ENCODE measurements at places on chromosomes 7 and 10.

DNA sequence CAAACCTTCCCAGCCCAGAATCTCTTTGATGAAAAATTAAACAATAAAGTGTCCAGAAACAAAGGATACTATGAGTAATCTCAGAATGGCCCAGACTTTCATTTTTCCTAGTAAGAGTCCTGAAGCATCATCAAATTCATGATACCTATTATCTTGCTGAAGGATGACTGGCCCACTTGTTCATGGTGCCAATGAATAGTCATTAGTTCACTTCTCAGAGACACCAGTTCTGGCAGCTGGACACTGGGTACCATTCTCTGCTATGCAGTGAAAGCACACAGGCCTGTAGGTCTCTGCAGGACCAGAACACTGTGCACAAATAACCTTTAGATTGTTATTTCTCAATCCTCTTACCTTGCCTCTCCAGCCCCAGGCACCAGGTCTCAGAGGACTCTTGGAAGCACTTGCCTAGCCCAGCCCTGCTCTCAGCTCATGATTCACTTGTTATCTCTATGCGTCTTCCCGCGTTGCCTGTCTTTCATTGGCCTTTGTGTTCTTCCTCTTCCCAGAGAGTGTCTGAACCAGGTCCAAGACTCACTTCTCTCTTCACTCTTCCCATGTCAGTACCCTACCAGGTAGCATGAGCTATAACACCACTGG, 98.1 kb upstream of the AGBL3 start:
- DNase-seq = no peak

DNA sequence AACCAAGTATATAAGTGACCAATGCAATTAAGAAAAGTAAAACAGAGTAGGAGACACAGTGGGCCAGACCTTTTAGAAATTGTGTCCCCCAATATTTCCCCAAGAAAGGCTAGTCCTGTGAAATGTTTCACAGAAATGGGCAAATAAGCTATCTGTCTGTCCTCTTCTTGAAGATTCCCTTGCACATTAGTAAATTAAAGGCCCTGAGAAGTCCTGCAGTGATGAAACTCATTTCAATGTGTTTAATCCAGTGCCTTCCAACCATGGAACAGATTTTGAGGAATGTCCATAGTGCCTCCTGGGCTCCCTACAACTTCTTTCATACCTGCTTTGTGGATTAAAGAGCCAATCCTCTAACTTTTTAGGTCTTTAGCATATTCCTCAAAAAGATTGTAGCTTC, 11.2 kb upstream of the EEPD1 start:
- no peak for DNase-seq

DNA sequence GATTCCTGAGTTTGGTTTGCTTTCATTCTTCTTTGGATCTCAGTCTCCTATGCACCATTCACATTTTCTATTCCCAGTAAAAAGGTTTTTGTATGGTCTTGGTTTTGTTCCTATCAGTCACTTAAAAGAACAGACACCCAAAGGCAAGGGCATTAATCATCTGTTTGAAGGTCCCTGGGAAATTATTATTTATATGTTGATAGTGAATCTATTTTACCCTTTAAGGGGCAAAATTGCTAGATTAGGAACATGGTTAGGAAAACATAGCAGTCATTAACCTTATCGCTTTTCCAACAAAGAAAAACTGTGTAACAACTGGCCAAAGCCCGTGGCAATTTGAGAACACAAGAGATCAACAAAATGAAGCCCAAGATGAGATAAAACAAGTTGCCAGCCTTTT, 1146.6 kb upstream of the C7orf33 start:
- DNase-seq = no peak

GRCh38 chr7:107220356-107220755, 51.6 kb downstream of the HBP1 start:
- DNase-seq = no peak

- DNase-seq = no peak
These were observed 47.8 kb upstream of the NKX2-3 start for GRCh38 chr10:99484626-99485581.

DNA sequence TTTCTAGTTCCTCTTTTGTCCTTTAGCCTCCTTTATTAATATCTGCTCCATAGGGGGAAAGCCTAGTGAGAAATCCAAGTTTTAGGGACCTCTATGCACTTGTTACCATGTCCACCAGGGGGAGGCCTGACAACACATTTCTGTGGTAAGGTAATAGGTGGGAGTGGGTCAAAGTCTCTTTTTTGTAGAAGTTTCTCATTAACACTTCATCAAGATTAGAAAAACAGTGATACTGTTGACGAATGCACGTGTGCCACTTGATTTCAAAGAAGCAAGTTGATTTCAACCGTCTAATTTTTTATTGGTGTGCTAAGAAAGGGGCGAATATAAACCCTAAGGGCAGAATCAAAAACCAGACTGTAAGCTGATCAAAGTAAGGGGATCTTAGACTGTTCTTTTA, 30.6 kb downstream of the CISD1 start:
- peak; percentile 22 for DNase-seq

DNA sequence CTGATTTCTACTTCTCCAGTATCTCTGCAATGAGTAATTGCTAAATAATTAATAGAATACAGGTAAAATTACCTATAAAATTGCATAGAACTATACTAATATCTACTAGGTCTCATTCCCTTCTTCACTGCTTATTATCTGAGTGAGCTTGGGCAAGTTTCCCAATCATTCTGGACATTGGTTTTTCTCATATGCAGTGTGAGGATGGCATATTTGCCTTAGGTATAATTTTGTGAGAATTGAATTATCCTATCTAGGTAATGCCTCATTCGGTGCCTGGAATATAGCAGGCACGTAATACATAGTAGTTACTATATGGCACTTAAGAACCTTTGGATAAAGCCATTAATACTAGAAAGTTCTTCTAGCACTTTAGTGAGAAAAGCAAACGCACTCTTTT, 434.7 kb downstream of the GATA3 start:
- DNase-seq = no peak

DNA sequence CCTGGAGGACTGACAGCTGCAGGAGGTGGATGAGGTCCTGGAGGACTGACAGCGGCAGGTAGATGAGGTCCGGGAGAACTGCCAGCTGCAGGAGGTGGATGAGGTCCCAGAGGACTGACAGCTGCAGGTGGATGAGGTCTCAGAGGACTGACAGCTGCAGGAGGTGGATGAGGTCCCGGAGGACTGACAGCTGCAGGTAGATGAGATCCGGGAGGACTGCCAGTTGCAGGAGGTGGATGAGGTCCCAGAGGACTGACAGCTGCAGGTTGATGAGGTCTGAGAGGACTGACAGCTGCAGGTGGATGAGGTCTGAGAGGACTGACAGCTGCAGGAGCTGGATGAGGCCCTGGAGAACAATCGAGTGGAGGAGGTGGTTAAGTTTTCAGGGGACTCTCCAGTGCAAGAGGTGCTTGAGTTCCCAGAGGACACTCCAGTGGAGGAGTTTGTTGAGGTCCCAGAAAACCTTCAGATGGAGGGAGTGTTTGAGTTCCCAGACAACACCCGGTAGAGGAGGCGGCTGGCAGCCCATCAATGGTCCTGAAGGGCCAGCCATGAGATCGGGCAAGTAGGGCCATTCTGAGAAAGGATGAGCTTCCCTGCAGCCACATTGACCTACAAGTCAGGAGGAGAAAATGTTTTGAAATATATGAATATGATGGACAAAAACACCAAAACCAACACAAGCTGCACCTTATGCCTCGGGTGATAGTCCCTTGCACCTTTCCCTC, 4.7 kb upstream of the EIF5AL1 start:
- no peak for DNase-seq

- no peak for DNase-seq
These were observed 73.2 kb downstream of the FAM241B start for GRCh38 chr10:69703256-69703655.

DNA sequence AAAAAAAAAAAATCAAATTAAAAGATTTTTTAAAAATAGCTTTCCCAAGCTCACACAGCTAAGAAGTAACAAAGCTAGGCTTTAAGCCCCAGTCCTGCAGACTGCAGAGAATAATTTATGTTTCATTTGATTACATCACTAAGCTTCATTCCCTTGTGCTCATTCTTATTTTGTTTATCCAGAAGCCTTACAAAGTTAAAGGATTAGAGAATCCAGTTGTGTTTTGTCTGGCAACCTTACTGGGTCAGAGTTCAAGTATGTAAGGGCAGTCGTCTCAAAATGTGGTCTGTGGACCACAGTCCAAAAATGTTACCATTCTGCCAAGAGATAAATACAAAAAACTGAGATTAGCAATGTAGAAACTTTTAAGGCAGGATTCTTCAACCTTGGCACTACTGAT, 32.1 kb upstream of the EZH2 start:
- DNase-seq = no peak

DNA sequence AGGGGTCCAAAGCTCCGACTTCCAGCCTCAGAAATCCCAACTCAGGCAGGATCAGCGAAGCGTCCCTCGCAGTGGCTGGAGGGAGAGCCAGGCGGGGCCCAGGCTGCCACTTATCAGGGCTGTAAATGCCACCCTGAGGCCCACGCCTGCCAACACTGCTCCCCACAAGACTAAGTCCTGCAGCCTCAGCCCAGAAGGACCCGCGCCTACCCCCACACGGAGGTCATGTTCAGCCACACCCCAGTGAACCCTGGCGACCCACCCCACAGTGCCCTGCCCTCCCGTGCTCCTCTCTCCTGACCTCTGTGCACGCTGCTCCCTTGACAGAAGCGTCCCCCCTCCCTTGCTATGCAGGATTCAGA, 3.2 kb downstream of the PSMG3 start:
- DNase-seq = no peak

GRCh38 chr7:140769852-140770251, 73.3 kb downstream of the NDUFB2 start:
- no peak for DNase-seq

- DNase-seq = no peak
These were observed 4.6 kb upstream of the TMEM139 start for GRCh38 chr7:143280160-143280559.

GRCh38 chr7:12706900-12707536, 19.6 kb downstream of the ARL4A start:
- no peak for DNase-seq

DNA sequence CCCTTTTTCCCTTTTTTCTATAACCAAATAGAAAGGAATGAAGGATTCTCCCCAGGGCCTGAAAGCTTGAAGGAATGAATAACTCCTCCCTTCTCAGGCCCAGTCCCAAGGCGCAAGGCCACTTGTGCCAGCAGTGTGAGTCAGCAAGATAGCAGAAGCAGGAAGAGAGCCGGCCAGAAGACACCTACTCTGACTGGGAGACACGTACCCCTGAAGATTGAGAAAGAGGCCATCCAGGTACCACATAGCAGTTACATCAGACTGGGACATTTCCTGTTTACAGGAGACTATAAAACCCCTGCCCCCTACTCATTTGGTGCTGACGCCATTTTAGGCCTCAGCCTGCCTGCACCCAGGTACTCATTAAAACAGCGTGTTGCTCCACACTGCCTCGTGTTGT, 65.5 kb downstream of the LRRC17 start:
- DNase-seq = peak; percentile 18

GRCh38 chr7:36129048-36129534, 24.0 kb upstream of the EEPD1 start:
- no peak for DNase-seq

DNA sequence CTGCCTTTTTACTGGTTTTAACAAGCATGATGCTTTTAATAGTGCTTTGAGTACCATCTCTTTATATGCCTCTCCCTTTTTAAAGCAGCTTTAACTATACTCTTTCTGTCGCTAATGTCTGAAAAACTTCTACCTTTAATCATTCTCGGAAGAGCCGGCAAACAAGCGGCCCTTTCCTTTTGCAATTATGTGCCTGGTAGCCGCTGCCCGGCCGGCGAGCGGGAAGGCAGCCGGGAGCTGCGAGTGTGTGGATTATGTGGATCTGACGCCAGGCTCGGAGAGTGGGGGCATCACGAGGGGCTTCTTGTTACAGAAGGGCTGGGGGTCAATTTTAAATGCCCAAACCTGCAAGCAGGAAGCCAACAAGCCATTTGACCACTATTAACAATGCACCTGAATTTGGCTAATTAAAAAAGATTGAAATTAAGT, 120.9 kb downstream of the BUB3 start:
- DNase-seq = no peak

DNA sequence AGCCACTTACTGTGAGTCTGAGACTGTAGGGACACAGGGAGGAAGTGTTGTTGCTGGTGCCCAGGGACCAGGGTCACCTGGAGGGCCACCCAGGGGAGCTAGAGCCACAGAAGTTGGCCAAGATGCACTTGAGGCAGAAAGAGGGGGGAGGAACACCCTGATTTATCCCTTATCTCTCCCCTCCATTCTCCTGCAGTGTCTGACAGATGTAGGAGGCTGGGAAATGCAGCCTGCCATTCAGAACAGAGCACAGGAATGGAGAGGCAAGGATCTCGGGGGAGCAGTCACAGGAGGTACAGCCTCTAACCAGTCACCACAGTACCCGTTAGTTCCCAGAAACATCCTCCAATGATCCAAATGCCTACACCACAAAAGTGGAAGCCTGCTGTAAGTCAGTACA, 118.4 kb upstream of the SLC26A5 start:
- DNase-seq = no peak

GRCh38 chr7:157693071-157693520, 356.3 kb downstream of the DNAJB6 start:
- DNase-seq = no peak

GRCh38 chr7:54336800-54337199, 205.4 kb upstream of the VSTM2A start:
- no peak for DNase-seq

DNA sequence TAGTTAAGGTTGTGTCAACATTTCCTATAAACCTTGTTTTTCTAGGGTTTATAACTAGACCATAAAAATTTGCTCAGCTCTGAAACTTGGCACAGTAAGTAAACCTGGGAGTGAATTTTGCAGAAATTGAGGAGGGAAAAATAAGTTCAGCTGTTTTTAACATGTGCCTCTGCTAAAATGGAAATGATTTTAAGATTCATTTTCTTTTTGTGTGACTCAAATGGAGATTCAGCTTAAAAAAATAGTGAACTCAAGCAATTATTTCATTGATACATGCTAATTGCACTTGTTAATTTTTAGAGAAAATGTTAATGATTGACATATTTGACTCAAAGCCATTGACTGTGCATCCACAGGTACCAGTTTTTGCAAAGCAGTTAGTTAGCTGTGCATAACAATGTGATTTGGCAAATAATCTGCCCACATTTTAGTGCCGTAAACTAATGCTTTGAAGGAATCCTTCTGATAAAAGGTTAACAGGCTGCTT, 68.5 kb upstream of the ZNF438 start:
- DNase-seq = no peak

- DNase-seq = no peak
These were observed 462.8 kb upstream of the ZWINT start for GRCh38 chr10:56823849-56824248.

DNA sequence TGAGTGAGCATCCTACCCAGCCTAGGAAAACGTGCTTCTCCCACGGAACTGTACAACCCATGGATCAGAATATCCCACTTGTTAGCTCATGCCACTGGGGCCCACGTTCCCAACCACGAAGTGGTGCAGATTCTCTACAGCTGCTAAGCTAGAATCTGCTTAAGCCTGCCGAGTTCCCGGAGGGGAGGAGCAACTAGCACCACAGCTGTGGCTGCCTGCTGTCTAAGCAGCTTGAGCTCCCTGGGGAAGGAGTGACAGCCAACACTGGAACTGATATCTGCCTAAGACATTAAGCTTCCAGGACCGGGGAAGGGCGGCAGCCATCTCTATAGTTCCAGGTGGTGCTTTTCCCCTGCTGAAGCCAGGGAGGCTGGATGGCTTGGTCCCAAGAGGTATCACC, 334.7 kb upstream of the CHRM2 start:
- no peak for DNase-seq

- no peak for DNase-seq
These were observed 11.6 kb downstream of the KLRG2 start for GRCh38 chr7:139471740-139472353.
